ENCODE measurements at places on chromosomes 13 and 19. TPM values are rescaled to one million over a fixed set of nuclear protein-coding genes. Genes with fewer than 3 reads are reported as not detected.

FRY gene
- 75.8 TPM for total RNA-seq

DAND5 gene
- 0.20 TPM for total RNA-seq

- DNase-seq = no peak
Measured at GRCh38 chr19:57302727-57303401, 17.4 kb upstream of the ZNF543 start.

DNA sequence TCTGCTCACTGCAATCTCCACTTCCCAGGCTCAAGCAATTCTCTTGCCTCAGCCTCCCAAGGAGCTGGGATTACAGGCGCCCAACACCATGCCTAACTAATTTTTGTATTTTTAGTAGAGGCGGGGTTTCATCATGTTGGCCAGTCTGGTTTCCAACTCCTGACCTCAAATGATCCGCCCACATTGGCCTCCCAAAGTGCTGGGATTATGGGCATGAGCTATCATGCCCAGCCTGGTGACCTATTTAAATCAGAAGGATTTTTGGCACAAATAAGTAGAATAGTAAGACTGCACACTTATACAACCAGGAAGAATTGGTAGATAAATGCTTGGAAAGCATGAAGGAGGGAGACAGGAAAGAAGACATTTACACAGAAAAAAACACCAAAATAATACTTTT is 53.4 kb upstream of the AKAP11 start:
- no peak for DNase-seq

DNA sequence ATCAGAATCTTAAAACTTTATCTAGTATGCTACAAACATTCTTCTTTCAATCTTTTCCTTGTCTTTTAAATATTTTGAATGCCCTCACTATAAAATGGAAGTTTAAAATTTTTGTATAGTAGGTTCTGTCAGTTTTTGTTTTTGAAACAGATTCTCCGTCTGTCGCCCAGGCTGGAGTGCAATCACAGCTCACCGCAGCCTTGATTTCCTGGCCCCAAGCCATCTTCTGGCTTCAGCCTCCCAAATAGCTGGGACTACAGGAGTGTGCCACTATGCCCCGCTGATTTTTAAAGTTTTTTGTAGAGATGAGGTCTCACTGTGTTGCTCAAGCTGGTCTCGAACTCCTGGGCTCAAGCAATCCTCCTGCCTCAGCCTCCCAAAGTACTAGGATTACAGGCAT is 20.7 kb downstream of the PHF11 start:
- no peak for DNase-seq

- DNase-seq = no peak
Measured at GRCh38 chr19:1762243-1763117, 9.2 kb downstream of the ONECUT3 start.

All from endothelial cell of umbilical vein (primary cell).